ENCODE measurements at places on chromosomes 6 and 20.

- DNase-seq = no peak
These were observed 85.5 kb upstream of the NT5E start for GRCh38 chr6:85364344-85364743.

GRCh38 chr20:41638456-41638855 lies 20.3 kb upstream of the CHD6 start:
- no peak for DNase-seq

DNA sequence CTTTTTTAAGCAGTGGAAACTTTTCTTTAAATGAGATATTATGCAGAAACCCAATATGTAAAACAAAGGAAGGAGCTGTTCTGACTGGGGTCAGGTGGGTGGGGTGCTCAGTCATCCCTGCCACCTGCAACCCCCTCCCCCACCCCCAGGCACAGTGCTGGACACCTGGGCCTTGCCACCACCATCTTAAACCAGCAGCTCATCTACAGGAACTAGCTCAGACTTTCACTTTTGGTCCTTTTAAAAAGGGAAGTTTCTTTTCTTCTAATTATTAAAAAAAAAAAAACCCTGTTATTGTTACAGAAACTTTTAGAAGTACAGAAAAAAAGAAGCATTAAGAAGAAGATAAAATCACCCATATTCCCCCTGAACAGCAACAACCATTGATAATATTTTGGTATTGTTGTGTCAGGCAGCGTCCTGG lies 37.1 kb downstream of the PPP1R16B start:
- DNase-seq = no peak

GRCh38 chr6:68657374-68658139 lies 22.5 kb downstream of the ADGRB3 start:
- no peak for DNase-seq

GRCh38 chr20:44051661-44052000 lies 135.4 kb downstream of the JPH2 start:
- no peak for DNase-seq

DNA sequence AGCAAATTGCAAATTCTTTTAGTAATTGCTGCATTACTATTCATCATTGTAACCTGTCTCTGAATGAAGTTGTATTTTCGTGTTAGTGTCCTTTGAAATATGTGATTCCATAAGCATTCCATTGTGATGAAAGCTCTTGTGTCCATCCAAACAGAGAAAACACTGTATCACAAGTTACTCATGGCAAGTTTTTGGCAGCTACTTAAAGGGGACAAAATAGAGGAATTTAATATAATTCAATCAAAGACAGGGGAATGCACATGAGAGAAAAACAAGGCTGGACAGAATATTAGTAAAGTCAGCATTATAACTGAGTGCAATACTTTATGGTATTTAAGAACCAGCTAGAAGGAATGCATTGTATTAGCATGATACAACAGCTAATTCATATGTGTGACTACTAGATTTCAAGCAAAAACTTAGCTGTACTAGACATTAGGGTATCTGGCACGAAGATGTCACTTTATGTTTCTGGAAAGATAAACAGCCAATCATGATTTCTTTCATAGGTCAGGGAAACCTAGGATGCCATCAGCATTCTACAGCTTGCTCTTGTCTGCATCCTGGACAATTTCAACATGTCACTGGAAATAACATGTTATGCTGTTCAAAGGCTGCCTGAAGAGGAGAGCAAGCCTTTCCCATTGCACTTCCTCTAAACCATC lies 270.6 kb upstream of the MARCKS start:
- DNase-seq = no peak

DNA sequence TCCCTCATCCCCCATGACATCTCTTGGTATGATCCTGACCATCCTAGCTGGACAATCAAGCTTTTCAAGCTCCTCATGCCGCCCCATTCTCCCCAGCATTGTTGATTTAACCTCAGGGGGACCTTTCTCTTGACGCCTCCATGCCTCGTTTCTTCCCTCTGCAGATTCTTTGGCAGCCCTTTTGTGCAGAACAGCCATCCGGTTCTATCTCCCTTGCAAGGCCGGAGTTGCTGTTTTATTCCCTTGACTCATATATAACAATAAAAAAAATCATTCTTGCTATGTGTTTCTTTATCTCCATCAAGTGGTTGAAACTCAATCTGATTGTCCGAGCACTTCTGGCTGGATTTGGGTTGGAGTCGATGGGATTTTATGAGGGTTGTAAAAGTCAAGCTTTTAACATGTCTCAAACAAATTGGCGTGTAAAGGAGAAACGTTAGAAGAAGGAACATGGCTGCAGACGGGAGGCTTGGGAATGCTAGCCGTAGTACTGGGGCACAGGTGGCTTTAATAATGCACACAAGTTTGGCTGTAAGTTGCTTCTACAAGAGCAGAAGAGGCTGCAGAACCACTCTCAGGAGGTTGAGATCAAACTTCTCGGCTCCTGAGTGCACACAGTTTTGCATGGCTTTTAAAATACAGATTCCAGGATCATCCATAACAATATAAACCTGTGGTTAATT lies 3.9 kb upstream of the SULF2 start:
- no peak for DNase-seq

- no peak for DNase-seq
These were observed 13.5 kb downstream of the PIGU start for GRCh38 chr20:34663213-34663943.

GRCh38 chr20:41173791-41174341 lies 36.5 kb downstream of the PLCG1 start:
- DNase-seq = no peak

DNA sequence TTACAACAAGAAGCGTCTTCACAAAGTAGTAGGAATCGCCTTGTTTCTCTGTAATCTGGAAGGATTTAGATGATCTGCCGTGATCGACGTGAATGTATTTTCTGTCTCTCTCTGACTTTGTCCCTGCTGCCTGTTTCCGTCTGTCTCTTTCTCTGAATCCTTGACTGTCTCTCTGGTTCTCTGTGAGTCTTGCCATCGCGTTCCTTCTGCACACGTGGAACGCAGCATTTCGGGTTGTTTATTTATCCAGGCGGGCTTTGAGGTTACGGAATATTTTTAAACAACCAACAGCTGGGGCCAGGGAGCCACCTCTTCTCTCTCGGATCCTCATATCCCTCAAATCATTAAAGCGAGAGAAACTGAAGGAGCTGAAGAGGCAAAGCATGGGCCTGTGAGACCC lies 215.9 kb downstream of the ZDHHC14 start:
- DNase-seq = no peak

GRCh38 chr6:43825187-43826115 lies 55.4 kb downstream of the VEGFA start:
- DNase-seq = no peak

DNA sequence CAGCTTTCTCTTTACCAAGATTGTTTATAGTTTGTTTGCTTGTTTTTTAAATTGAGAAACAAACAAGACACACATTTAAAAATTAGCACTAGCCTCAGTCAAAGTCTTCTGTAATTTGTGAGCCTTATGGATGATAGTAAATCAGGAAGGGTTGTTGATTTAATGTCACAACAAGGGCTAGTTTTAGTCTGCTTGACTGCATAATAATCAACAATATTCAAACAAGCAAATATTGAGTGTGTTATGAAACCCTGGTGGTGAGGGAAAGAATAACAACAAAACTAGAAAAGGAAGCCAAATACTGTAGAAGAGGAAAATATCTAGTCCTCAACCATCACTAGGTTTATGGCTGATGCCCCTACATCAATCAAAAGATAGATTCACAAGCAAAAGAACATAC lies 228.6 kb downstream of the TBC1D7 start:
- DNase-seq = no peak

DNA sequence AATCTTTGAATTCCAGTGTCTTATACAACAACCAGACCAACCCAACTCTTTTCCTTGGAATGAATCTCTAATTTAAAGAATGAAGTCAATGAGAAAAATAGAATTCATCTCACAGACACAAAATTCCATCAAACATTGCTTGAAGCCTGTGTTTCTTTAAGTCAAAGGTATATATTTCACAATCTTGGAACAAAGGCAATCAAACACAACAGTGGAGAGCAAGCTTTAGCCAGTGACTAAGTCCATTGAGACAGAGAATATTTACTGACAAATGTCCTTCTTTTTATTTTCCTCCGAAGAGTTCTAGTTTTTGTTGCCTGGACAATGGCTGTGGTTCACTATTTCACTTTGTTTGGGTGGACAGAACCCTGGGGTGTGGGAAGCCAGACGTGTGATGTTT lies 35.8 kb downstream of the MEP1A start:
- no peak for DNase-seq

GRCh38 chr6:136038531-136038930 lies 187.0 kb downstream of the PDE7B start:
- no peak for DNase-seq

DNA sequence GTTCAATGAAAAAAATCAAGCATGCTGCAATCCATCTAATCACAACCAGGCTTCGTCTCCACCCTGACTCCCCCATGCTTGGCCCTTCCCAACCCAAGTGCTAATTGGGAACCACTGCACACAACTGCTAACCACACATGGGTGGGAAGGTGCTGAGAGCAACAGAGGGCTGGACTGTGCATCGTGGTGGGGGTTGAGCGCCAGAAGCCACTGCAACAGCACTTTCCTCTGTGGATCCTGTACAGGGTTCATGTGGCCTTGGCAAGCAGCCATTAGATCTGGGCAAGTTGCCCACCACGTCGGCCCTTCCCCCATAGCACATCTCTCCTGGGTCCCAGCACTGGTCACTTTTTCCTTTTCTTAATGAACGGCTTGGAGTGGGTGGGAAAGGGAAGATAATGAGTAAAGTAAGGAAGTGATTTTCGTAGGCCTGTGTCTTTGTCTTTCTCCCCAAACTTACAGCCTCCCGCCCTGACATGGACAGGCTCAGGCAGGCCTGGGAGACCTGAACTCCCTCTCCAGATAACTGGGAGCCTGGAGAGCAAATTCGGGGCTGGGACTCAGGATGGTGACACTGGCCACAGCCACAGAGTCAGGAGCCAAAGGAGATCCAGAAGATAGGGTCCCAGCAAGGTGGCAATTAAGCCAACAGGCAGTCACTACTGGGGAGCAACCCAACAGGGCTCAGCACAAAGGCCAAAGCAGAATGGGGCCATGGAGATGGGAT lies 34.4 kb upstream of the MRPS10 start:
- no peak for DNase-seq

DNA sequence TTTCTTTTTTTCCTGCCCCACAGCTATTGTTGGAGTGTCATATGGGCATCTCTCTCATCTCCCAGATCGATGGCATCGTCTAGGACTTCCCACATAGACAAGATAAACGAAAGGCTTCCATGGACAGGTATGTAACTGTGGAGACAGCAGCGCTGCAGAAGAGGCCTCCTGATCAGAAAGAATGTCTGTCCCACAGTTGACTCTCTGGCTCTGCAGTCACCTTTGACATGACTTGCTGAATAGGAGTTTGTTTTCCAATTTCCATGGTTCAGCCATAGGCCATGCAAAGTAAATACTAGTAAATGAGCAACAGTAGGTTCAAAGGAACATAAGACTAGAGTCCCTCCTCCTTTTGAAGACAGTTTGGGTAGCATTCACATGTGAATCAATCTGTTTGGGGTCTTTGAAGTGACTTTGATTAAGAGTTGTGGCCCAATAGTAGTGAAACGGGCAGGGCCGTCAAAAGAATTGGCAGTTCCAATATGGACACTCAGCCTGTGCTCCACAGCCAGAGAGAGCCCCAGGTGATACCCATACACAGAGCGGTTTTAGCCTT lies 134.7 kb upstream of the IFNGR1 start:
- DNase-seq = no peak

DNA sequence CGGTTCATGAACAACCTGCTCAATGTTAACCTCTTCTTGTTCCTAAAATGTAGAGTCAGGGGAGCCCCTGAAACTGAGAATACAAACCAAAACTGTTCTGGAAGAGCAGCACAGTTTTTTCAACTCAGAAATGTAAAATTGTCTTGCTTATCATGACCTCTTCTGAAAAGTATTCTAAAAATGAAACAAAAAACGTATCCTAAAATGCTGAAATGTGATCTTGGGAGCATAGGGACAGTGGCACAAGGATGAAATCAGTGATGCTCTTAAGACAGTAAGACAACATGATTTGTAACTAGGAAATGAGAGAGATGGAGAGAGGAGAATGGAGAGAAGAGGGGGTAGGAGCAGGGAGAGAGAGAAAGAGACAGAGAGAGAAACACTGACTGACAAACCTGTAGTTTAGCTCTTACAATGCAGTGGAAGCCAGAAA lies 27.5 kb downstream of the NCOA7 start:
- DNase-seq = no peak

GRCh38 chr6:56851541-56852259 lies 103.2 kb upstream of the BEND6 start:
- DNase-seq = peak; percentile 67

DNA sequence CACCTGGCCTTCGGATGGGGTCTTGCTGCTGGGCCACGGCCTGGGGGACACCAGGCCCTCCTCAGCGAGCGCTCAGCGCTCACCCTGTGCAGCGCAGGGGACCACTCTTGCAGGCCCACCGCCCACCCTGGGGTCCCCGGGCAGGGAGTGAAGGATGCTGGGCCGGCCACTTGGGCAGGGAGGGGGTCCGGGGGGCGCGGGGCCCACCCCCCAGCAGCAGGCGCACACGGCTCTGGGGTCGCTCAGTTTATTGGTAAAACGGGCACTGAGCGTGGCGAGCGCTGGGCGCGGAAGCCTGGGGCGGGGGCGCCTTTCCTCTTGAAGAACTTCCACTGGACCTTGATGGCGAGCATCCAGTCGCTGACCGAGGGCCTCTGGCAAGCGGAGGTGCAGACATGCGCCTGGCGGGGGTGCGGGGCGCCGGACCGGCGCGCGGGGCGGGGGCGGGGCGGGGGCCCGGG lies 11.1 kb downstream of the EEF1A2 start:
- no peak for DNase-seq

DNA sequence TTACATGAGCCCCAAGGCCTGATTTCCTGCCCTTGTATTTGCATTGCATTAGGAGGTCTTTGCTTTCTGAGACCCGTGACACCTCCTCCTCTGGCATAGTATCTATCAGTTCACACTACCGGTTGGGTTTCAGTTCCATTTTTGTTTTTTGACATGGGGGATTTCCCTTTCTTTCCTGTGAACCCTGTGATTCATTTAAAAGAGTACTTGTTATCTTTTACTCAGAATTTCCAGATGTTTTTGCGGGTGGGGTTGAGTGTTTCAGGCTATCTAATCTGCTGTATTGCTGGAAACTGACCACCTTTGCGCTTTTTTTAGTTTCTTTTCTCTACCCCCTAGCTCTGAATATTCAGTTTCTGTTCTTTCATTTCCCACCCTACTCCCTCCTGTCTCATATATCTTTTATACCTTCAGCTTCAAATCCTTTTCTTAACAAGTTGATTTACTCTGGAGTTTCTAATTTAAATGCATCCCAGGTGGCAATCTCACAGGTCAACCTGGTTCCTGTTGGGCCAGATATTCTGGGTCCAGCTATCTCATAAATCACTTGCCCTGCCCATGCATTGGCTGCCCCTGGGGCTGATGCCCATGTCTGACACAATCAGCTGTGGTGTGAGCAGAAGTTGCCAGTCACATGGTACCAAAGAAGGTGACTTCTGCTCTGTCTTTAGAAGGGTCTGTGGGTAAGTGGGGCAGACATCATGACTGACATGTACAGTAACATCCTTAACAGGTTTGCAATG lies 14.3 kb upstream of the NCOA3 start:
- no peak for DNase-seq

- DNase-seq = no peak
These were observed 8.5 kb downstream of the GRIK2 start for GRCh38 chr6:101401792-101402621.

All from NCI-H446 (cell line).